Camera-type eye (tissue), 1 donor: ENCODE measurements at places on chromosomes 11 and 22. TPM values are rescaled to one million over a fixed set of nuclear protein-coding genes. Genes with fewer than 3 reads are reported as not detected.

The SAMM50 gene
- total RNA-seq = 47.9 TPM

The NOX4 gene
- 8.2 TPM for total RNA-seq

The NPAT gene
- total RNA-seq = 35.0 TPM

The E2F8 gene
- 2.5 TPM for total RNA-seq

The CRY2 gene
- 69.9 TPM for total RNA-seq

The CBLIF gene
- total RNA-seq = not detected

The SHANK3 gene
- total RNA-seq = 10.6 TPM

The MMP13 gene
- not detected for total RNA-seq

The OR6X1 gene
- not detected for total RNA-seq

The SLC15A3 gene
- total RNA-seq = 14.8 TPM

The THOC5 gene
- total RNA-seq = 45.9 TPM

The FOLH1 gene
- total RNA-seq = 11.5 TPM

The RAB39A gene
- total RNA-seq = 16.5 TPM

The BATF2 gene
- 0.16 TPM for total RNA-seq

The BIK gene
- total RNA-seq = not detected

The FAM168A gene
- total RNA-seq = 70.3 TPM

The SEC14L2 gene
- total RNA-seq = 27.5 TPM

The DRICH1 gene
- 0.77 TPM for total RNA-seq

The MUC5B gene
- total RNA-seq = 5.1 TPM

The ART1 gene
- total RNA-seq = not detected

The SYNGR1 gene
- total RNA-seq = 82.6 TPM

The LMO2 gene
- total RNA-seq = 17.5 TPM

The RFPL2 gene
- total RNA-seq = not detected

The LDLRAD3 gene
- total RNA-seq = 25.1 TPM
